Germinal center (tissue), 1 donor: ENCODE measurements at places on chromosomes 11 and 22.

DNA sequence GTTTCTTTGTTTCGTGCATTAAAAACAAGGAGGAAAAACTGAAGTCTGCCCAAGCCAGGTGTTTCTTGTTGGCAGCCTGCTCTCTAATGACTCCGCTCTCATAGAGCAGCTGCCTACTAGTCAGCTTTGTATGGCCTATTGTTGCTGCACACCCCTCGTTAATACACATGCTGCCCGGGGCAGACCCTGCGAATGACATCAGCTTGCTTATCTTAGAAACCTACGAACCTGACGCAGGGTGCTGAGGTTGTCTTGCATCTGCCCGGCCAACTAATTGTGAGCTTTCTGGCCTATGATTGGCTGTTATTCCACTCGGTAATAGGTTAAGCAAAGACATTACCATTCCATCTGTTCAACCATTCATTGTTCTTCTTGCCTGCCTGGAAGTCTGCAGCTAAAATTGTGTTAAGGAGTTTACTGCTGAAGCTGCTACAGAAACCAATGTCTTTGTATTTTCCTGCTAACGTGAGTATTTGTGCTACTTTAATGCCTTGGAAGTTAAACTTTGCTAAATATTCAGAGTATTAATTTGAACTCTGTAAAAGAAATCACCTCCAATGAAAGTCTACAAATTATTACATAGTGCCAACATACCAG lies 37.5 kb downstream of the ZC3H12C start:
- no peak for DNase-seq

DNA sequence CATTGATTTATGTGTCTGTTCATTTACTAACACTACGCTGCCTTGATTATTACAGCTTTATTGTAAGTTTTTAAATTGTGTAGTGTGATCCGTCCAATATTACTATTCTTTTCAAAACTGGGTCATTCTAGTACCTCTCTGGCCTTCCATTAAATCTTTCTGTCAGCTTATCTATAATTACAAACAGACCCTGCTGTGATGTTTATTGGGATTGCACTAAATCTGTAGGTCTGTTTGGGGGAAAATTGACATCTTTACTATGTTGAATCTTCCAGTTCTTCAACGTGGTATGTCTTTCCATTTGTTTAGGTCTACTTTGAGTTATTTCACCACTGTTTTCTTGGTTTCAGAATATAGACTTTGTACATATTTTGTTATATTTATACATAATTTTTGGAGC lies 15.6 kb downstream of the CABIN1 start:
- DNase-seq, result no peak

- no peak for DNase-seq
Measured at GRCh38 chr11:128828350-128828749, 38.7 kb downstream of the KCNJ1 start.

GRCh38 chr11:75625021-75625420 lies 43.8 kb downstream of the MAP6 start:
- no peak for DNase-seq

GRCh38 chr22:18110194-18110953 lies at the start of gene TUBA8:
Gene TUBA8 (plus strand): TSS chr22:18110809. CDS start chr22:18110866, 57 bp downstream.
- peak; percentile 52 for DNase-seq

GRCh38 chr11:17423533-17424310 lies 35.3 kb upstream of the KCNJ11 start:
- no peak for DNase-seq

DNA sequence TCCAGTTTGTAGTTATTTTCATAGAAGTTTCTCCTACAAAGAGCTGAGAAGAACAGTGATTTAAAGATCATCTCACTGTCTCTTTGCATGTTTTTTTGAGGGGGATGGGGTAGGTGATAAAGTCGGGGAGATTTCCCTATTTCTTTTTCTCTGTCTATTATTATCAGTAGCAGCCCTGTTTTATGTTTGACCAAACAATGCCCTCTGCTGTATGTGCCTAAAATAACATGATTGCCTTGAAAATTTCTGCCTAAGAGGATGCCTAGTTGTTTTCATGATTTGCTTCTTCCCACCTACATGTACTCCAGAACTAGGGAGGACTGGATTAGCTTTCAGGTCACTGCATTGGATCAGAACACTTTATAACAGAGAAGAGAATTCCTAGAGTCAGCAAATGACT lies 1330.2 kb downstream of the LRRC4C start:
- no peak for DNase-seq

GRCh38 chr22:43592476-43592875 lies 180.7 kb downstream of the MPPED1 start:
- DNase-seq, result no peak

GRCh38 chr11:14644226-14645014 lies 816 bp downstream of the PDE3B start:
- DNase-seq, result peak; percentile 59

GRCh38 chr11:103811870-103812455 lies 224.5 kb upstream of the DDI1 start:
- no peak for DNase-seq

- DNase-seq, result no peak
Measured at GRCh38 chr11:70743941-70744351, 345.6 kb downstream of the CTTN start.

- no peak for DNase-seq
Measured at GRCh38 chr22:33757041-33757801, 163.1 kb downstream of the LARGE1 start.

DNA sequence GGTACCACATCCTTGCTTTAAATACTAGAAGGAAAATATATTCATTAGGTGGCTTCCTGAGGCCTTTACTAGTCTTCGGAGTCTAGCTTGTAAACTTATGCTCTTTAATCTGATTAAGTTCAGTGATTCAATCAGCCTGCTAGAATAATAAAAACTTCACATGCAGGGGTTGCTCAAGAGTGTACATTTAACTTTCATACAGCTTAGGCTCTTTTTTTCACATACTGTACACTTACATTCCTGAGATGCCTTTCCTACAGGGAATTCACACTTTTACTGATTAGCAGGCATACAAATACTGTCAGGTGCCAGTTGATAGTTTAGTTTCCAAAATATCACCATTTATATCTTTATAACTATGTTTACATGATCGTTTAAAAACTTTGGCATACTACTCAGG lies 3.2 kb upstream of the ANO5 start:
- DNase-seq, result no peak

DNA sequence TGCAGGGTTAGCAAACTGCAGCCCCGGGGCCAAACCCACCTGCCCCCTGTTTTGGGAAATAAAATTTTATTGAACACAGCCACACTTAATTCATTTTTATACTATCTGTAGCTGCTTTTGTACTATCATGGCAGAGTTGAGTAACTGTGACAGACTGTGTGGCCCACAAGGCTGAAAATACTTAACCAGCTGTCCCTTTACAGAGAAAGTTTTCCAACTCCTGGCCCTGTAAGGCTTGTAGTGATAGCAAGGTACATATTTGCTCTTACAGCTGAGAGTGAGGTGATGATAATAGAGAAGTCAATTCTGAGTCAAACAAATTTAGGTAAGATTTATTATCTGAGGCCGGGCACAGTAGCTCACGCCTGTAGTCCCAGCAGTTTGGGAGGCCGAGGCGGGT lies 87.4 kb upstream of the SLC6A5 start:
- DNase-seq, result no peak

- peak; percentile 57 for DNase-seq
Measured at GRCh38 chr11:124724979-124725718, 14.6 kb upstream of the NRGN start.

DNA sequence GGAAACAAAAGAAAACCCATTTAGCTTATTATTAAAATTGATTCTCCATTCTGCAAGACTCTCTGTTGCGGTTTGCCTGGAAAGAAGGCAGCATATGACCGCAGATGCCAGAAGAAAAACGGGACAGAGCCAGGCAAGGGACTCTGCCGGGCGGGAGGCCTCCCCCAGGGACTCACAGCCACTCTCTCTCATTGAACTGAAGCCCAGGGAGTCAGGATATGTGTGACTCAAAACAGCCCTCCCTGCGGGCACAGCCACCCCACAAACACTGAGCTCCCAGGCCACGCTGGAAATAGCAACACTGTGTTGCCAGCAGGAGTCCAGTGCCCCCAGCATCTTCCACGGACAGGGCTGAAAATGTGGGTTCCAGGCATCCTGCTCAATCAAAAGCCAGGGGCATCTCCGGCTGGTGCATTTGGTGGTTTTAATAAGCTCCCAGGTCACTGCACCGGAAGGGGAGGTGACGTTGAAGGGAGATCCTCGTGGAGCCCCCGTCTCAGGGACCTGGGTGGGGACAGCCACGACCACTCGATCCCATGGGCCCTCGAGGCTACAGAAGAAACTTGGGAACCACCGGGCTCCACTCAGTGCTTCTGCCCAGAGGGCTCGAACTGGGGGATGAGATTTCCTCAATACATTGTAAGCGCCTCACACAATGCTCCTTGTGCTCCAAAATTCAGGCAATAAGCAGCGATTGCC lies 624.5 kb downstream of the TBC1D22A start:
- no peak for DNase-seq

- DNase-seq, result no peak
Measured at GRCh38 chr11:78224906-78225420, 36.2 kb downstream of the USP35 start.

DNA sequence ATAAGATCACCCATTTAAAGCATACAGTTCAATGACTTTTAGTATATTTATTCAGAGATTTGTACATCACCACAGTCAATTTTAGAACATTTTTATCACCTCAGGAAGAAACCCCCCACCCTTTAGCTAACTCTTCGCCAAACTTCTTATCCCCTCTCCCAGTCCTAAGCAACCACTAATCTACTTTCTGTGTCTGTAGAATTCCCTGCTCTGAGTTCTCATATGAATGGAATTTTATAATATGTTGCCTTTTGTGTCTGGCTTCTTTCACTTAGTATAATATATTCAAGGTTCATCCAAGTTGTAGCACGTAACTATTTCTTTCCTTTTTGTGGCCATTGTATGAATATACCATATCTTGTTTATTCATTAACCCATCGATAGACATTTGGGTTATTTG lies 3.6 kb downstream of the ANKRD13D start:
- DNase-seq, result no peak

DNA sequence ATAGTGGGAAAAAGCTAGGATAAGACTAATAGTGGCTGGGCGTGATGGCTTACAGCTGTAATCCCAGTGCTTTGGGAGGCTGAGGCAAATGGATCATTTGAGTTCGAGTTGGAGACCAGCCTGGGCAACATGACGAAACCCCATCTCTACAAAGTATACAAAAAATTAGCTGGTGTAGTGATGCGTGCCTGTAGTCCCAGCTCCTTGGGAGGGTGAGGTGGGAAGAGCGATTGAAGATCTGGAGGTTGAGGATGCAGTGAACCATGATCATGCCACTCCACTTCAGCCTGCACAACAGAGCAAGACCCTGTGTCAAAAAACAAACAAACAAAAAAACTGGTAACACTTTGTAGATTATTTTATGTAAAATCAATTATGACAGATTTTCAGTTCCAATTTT lies 8.8 kb downstream of the ARHGAP42 start:
- DNase-seq, result no peak

- DNase-seq, result no peak
Measured at GRCh38 chr11:6640985-6641701, 14.5 kb downstream of the DCHS1 start.

DNA sequence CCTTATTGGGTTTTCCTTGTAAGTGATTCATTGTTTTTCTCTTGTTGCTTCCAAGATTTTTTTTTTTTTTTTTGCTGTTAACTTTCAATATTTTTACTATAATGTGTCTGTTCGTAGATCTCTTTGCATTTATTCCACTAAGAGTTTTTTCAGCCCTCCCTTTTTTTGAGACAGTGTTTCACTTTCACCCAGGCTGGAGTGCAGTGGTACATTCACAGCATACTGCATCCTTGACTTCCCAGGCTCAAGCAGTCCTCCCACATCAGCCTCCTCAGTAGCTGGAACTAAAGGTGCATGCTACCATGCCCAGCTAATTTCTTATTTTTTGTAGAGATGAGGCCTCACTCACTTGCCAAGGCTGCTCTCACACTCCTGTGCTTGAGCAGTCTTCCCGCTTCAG lies 1282.0 kb upstream of the CNTN5 start:
- DNase-seq, result no peak

GRCh38 chr11:70883973-70884623 lies 368.3 kb downstream of the SHANK2 start:
- no peak for DNase-seq

DNA sequence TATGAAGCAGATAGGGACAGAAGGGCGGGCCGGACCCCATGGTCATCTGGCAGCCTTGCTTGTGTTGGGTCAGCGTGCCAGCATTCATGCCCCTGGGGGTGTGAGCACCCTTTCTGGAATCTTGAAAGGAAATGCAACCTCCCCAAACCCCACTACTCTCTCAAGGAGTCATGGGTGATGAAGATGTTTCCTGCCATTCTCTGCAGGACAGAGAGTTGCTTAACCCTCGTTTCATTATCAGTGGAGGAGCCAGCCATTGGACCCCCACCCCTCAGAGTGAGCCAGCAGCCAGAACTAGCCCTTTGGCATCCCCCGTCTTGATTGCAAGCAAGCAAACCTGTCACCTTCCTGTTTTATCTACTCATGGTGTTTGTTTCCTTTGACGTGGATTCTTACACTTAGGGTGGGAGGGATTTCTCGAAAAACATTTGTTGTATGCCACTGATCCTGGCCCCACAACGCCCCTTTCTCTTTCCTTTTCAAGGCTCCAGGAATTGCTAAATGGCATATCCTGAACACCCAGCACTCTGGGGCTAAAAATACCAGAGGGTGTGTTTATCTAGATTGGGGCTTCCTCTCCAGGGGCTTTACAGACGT lies 258.3 kb downstream of the ETS1 start:
- DNase-seq, result no peak

- peak; percentile 50 for DNase-seq
Measured at GRCh38 chr11:122749005-122749687, 89.2 kb upstream of the CRTAM start.

GRCh38 chr22:31080164-31080847 lies 812 bp upstream of the SMTN start:
- DNase-seq, result no peak

GRCh38 chr11:118618115-118618990 lies 10.9 kb downstream of the PHLDB1 start:
- no peak for DNase-seq

- no peak for DNase-seq
Measured at GRCh38 chr22:37278261-37278660, 4.0 kb upstream of the CYTH4 start.

- DNase-seq, result no peak
Measured at GRCh38 chr11:38274031-38274430, 1676.0 kb upstream of the RAG2 start.

GRCh38 chr11:78651136-78651775 lies 76.6 kb upstream of the NARS2 start:
- no peak for DNase-seq

- peak; percentile 63 for DNase-seq
Measured at GRCh38 chr11:86291466-86292262, 10.4 kb upstream of the HIKESHI start.

- DNase-seq, result peak; percentile 26
Measured at GRCh38 chr11:93526641-93527583, 16.3 kb downstream of the SMCO4 start.

- DNase-seq, result no peak
Measured at GRCh38 chr22:40019100-40019499, 24.3 kb downstream of the FAM83F start.

- no peak for DNase-seq
Measured at GRCh38 chr22:46693634-46694415, 44.2 kb downstream of the CERK start.

- DNase-seq, result no peak
Measured at GRCh38 chr11:32071811-32072210, 19.1 kb upstream of the RCN1 start.
